ENCODE measurements at places on chromosomes 6 and 20.

DNA sequence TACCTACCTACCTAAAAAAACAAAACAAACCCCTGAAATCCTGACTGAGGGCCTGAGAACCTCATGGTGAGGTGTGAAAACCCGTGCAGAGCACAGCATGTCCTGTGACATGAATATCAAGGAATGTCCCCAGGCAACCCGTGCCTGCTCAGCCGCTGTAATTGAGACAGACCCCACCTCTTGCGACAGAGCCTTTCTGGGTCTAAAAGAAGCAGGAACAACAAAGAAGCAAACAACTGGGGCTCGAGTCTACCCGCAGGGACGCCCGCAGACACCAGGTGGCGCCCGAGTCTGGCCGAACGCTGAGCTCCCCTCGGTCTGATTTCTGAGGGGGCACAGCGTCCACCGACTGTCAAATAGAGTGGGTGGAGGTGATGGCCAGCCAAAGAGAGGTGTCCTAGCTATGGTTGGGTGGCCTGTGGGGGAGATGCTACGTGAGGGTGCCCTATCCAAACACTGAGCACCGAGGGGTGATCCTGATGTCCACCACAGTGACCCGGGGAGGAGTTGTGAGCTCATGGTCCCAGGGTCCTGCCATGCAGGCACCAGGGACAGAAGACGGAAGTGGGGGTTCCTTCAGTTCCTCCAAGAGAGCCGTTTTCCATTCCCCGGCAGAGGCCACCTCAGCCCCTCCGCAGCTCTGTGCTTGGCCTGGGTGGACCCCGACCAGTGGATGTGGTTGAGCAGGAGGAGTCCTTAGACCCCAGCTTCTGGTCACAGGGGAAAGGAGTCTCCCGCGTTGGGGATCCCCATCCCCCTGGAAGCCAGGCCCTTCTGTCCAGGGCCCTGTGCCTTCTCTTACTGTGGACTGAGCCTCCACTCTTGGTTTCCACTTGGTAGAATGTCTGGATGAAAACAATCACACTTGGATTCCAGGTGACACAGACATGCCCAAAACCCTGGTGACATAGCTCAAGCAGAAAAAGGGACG is 268.2 kb downstream of the CDC5L start:
- peak; percentile 79 for DNase-seq

DNA sequence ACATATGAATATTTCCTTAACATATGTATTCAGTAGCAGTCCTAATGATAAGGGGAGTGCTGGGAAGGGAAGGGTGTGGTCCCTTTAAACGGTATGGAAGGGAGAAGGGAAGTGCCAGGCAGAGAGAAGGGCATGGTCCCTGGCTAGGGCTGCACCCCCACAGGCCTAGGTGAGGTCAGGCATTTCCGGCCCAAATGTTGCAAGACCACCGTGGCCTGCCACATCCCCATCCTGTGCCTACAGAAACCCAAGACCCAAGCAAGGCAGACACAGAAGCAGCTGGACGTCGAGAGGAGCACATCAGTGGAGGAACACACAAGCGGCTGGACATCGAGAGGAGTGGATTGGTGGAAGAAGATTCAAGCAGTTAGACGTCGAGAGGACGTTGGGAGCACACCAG is 5.9 kb downstream of the RRAGD start:
- DNase-seq, result no peak

GRCh38 chr6:56909115-56909907 is 45.6 kb upstream of the BEND6 start:
- DNase-seq, result no peak

DNA sequence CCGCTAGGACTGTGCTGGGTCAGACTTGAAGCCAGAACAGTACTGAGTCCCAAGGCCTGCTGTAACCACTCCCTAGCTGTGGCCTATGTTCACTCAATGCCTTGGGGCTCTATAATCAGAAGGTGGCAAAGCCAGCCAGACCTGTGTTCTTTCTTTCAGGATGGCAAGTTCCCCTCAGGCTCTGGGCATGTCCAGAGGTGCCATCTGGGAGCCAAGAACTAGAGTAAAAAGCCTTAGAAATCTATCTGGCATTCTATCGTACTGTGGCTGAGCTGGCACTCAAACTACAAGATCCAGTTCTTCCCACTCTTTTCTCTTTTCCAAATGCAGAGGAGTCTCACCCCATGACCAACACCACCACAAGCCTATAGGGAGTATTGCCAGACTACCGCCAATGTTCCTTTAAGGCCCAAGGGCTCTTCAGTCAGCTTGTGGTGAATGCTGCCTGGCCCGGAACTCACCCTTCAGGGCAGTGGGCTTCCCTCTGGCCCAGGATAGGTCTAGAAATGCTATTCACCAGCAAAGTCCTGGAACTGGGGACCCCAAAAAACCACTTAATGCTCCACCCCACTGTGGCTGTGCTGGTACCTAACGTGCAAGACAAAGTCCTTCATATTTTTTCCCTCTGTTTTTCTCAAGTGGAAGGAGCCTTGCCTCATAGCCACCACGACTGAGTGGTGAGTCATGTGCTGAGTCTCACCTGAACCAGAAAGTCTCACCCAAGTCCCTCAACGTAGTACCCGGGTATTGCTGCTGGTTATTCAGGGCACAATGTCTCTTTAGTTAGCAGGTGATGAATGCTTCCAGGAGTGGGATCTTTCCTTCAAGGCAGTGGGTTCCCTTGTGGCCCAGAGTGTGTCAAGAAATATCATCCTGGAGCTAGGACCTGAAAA is 8.6 kb upstream of the SIRPB2 start:
- DNase-seq, result no peak

GRCh38 chr6:132143258-132143657 is 192.1 kb upstream of the CCN2 start:
- DNase-seq, result no peak

- no peak for DNase-seq
These were observed 20.2 kb downstream of the RNF8 start for GRCh38 chr6:37373822-37374471.

DNA sequence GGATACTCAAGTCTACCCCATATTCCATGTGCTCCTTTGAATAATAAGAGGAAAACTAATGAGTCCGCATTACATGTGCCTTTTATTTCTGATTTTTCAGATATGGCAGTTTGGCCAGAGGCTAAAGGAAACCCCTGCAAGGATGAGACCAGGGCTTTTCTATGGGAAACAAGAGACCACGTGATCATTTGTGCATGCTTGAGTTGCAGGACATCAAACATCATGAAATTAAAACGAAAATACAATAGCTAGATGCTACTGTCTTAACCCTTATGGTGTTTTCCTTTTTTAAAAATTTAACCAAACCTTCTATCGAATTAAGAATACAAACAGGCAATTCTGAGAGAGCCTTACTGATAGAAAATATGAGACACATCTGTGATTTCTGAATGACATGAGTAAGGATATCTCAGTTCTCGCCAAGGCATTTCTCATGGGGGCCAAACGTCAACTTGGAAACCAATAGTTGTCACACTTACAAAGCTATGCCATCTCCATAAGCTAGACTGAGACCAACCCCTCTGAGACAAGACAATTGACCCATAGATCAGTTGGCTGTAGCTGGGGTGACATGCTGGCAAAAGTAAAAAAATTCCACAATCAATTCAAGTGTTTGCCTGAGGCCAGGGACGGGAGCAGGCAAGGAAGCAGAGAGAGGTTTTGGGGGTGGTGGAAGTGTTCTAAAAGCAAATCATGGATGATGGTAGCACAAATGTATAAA is 52.8 kb downstream of the RIPOR2 start:
- DNase-seq, result no peak

GRCh38 chr6:117911660-117912059 is 4.6 kb downstream of the SLC35F1 start:
- DNase-seq, result no peak

GRCh38 chr6:25694366-25694765 is 42.4 kb downstream of the SCGN start:
- no peak for DNase-seq

- no peak for DNase-seq
These were observed 4.0 kb upstream of the OSBPL2 start for GRCh38 chr20:62234339-62234738.

GRCh38 chr6:18481870-18482269 is 94.7 kb downstream of the RNF144B start:
- no peak for DNase-seq

- no peak for DNase-seq
These were observed 891.7 kb downstream of the C6orf118 start for GRCh38 chr6:164417537-164418261.

DNA sequence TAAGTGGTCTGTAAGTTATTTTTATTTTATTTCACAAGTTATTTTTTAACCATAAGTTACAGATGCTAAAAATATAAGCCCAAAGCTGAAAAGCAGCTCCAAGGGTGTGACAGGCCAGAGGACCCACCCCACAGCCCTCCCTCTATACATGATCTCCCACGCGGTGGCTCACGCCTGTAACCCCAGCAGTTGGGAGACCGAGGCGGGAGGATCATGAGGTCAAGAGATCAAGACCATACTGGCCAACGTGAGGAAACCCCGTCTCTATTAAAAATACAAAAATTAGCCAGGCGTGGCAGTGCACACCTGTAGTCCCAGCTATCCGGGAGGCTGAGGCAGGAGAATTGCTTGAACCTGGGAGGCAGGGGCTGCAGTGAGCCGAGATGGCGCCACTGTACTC is 32.2 kb downstream of the COL11A2 start:
- no peak for DNase-seq

DNA sequence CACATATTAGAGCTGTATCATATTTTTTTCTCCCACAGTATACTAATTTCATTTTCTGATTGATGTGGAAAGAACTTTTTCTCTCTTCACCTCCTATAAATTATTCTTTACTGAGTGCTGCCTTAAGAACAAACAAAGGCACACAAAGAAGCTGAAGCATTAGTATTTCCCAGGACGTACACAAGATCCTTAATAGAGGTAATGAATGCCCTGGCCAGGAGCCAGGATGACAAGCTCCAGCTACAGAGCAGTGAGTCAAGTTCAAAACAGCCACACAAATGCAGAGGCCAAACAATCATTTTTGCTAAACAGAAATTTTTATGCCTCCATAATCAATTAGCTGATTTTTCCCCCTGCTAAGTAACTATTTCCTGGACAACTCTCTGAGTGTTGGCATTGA is 639.6 kb downstream of the EPHA7 start:
- DNase-seq, result no peak

- DNase-seq, result no peak
These were observed 141.0 kb upstream of the MLN start for GRCh38 chr6:33944686-33945411.

- no peak for DNase-seq
These were observed 462.6 kb downstream of the HDGFL1 start for GRCh38 chr6:23031986-23032385.

GRCh38 chr6:14081126-14081525 is 36.4 kb upstream of the CD83 start:
- DNase-seq, result no peak

DNA sequence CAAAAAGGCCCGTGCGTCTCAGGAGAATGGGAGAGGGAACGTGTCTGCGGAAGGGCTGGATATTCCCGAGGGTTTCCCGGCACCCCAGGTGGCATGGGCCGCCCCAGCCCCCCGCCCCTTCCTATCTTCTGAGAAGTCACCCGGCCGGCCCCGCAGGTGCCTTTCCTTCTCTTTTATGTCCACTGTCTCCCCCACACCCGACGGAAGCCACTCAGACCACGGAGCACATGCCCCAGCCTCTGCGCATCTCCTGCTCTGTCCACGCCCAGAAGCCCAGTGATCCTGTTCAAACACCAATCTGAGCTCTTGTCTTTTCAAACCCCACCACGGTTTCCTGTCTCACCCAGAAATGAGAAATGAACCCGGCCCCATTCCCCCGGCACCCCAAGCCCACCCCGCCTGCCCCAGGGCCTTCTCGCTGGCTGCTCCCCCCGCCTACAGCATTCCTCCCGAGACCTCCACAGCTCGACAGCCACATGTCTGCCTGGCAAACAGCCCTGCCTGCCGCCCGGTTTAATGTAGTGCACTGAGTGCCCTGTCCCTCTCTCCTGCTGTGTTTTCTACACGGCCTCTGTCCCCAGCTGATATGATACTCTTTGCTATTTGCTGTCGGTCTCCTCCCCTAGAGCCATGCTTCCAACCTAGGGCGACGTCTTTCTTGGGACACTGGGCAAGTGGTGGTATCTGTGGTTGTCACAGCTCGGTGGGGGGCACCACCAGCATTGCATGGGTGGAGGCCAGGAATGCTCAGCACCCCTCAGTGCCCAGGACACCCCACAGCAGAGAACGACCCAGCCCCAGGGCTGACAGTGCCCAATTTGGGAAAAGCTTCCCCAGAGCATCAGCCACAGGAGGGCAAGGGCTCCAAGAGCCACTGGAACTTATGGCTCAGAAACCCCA is 182.7 kb downstream of the TAF4 start:
- DNase-seq, result no peak

- DNase-seq, result no peak
These were observed 13.9 kb upstream of the BCLAF1 start for GRCh38 chr6:136303516-136303915.

DNA sequence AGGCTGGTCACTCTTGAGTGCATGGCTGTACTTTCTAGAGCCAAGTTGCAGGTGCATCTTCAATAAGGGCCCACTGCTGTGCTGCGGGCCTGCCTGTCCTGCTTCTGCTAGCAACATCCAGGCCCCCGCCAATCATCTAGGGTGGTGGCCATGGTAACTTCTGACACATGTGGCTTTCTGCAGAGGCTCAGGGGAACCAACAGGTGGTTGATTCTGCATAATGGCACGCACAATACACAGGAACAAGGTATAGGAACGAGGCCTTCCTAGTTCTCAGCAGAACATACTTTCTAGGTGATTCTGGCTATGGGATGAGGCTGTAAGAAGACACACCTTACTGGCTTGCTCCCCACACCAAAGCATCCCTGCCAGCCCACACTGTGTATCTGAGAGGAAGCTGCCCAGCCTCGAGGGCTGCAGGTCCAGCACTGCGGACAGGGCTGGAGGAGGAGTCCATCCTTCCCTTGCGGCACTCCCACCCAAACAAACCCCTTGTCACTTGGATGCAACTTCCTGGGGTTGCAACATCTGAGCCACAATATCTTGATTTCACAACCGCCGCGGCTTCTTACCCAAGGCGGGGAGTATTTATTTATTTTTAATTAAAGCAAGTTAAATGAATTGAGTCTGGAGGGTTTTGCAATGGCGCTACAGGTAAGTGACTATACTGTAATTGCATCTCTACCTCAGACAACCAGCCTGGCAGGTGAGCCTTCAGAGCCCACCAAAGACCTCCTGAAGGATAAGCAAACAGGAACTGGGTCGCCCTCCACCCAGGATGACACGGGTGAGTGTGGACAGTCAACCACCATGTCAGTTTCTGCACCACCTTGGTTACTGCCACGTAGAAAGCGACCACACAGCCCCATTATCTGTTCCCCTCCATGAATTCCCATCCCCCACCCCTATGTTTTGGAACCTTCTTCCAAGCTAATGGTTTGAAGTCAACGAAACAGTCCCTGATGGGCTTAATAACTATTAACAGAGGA is 49.6 kb downstream of the SULF2 start:
- DNase-seq, result no peak
